A172 (cell line): ENCODE measurements at places on chromosomes 5 and 9. TPM values are rescaled to one million over a fixed set of nuclear protein-coding genes. Genes with fewer than 3 reads are reported as not detected.
A peak's percentile ranks its signal among the peaks of the same experiment; 100 is the strongest.

The PCDH1 gene
- 7.2 and 7.4 TPM in 2 replicates for total RNA-seq

The NR6A1 gene
- total RNA-seq, result 0.28 and 1.2 TPM in 2 replicates

GRCh38 chr9:26913138-26913668 lies 20.6 kb upstream of the CAAP1 start:
- DNase-seq, result no peak

DNA sequence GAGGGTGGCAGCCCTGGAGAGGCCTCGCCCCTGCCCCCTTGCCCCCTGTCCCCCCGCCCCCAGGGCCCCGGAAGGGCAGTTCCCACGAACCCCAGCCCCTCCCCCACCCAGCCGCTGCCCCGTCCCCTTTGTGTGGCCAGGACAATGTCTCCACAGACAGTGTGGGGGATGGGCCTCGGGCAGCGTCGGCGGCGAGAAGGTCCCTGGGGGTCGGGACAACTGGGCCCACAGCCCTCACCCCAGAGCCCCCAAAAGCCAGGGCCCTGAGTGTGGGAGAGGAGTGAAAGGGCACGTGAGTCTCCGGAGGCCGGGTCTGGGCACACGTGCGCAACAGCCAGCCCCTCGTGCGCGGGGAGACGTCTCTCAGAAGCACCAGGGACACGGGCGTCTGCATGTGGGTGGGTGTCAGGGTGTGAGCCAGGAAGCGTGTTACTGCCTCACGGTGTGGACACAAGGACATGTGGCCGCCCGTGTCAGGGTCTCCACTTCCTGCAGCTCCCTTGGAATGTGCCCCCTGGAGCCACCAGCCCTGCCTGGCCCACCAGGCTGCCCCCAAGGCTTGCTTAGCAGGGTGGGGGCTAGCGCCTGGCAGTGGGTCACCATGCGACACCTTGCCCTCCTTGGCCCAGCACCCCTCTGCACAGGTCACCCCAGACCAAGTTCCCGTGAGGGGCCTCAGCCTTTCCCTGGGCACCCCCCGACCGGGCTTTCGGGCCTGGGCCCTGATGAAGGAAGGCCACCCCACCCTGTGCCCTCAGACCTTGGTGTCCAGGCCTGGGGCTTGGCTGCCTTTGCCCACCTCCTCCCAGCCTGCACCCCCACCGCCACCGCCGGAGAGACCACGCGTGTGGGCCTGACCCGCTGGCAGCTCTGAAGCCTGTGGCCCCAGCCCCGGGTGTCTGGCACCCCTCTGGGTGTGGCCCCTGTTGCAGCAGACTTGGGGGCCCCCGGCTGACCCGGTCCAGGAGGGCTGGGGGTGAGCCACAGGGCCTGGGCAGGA lies 12.8 kb upstream of the NRARP start:
- no peak for DNase-seq

- DNase-seq, result peak; percentile 57
These were observed 51.3 kb upstream of the PITX1 start for GRCh38 chr5:135085133-135085935.
